ENCODE measurements at places on chromosomes 2 and 18.

- DNase-seq: peak; percentile 70
Measured at GRCh38 chr2:44939106-44940048, 2.1 kb upstream of the SIX3 start.

DNA sequence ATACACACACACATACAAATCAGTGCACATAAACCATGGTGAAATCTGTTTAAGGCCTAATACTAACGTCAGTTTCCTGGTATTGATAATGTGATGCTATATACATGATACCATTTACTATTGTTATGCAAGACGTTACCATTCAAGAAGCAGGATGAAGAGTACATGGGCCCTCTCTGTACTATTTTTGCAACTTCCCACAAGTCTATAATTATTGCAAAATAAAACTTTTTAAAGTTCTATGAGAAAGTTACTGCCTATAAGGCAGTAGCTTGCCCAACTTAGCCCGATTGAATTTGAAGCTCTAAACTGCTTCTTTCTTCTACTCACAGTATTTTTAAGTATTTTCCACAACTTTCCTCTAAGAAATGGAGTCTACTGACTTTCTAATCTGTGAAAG lies 74.0 kb downstream of the BCL2 start:
- DNase-seq: no peak

DNA sequence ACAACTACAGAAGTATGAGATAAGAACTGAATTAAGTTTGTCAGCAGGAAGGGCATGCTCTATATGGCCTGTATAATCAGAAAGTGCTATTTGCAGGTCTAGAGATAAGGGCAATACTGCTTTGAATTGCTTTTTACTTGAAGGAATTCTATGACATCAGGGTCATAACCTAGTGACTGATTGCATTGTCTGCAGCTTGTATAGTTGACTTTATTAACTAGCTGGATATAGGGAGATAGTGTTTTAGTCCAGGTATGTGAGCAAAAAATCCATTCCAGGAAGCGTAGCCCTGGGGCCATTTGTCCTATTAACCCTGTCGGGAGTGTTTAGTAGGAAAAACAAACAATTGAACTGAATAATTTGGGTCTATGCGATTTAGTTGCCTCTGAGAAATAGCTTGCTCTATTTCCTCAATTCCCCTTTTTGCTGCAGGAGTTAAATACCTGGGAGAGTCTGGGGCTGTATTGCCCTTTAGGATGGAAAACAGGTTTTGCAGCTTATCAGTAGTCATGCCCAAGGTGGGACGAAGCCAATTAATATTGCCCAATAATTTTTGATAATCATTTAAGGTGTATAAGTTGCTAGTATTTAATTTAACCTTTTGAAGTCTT lies 30.0 kb downstream of the HTR2B start:
- DNase-seq: no peak

DNA sequence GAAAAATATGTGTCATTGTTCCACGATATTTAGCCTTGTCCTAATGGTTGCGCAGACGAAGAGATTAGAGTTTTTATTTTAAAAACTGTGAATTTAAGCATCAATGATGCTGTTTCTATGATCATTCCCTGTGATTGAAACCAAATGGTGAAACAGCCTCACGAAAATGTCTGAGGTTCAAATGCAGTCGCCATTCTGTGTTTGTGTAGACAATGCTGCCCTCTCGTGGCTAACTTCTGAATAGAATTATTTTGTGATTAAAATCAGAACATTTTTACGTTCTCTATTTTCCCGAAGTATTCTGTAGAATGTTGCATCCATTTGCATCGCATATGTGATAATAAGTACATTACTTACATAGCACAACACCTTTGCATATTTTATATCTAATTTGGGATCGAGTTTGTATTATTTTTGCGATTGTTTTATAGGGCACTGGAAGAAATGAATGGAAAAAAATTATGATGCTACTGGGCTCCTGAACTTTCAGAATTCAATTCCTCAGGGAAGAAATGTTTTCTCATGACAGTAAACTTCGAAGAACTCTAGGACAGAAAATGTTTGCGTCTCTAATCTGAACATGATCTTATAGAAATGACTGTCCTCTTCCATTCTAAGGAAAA lies 54.8 kb upstream of the CREB1 start:
- DNase-seq: peak; percentile 84

DNA sequence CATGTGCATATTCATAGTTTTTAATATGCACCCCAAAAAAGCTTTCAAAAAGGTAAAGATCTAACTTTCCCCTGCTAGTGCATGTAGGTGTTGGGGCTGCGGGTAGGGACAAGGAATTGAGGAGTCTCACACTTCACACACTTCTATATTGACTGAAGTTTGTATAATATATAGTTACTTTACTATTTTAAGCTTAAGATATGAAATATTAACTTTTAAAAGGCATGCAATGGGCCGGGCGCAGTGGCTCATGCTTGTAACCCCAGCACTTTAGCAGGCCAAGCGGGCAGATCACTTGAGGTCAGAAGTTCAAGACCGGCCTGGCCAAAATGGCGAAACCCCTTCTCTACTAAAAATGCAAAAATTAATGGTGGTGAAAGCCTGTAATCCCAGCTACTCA lies 109.1 kb upstream of the SH3BP4 start:
- no peak for DNase-seq

DNA sequence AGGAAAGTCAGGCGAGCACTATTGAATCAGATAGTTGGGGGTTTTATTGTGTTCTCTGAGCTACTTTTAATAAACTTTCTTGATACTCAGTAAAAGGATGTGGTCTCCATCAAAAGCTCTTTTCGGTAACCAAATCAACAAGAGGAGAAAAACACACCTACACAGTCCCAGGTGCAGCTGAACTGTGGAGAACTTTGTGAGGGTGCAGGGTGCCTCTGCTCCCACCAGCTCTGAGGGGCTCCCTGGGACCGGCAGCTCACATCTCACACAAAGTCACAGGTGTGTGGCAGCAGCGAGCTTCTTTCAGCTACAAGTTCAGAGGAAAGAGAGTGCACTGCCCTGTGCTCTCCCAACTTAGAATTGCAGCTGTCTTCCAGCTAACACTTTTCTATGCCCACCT lies 650.4 kb downstream of the RNF144A start:
- DNase-seq: peak; percentile 19

- no peak for DNase-seq
Measured at GRCh38 chr2:105604938-105605337, 139.8 kb upstream of the NCK2 start.

GRCh38 chr2:176612736-176613135 lies 343.5 kb downstream of the MTX2 start:
- DNase-seq: no peak

GRCh38 chr2:110718990-110719389 lies 13.4 kb upstream of the ACOXL start:
- DNase-seq: no peak

GRCh38 chr2:198016243-198016642 lies 211.8 kb downstream of the PLCL1 start:
- no peak for DNase-seq

DNA sequence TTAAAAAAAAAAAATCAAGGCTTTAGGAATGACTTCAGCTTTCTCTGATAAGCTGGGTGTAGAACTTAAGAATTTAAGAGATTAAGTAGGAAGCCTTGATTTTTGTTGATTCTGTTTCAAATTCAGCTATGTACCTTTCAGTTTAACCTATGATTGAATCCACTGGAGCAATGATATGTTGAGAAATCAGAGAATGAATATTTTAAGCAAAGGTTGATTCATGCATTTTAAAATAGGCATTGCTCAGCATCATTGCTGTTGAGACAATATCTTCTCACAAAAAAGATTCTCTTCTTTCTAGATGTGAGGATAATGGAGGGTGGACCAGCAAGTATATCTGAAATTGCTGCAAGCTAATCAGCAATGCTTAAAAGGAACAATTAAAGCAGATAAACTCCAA lies 109.8 kb downstream of the MAP3K20 start:
- no peak for DNase-seq

GRCh38 chr18:56570978-56571377 lies 67.4 kb downstream of the TXNL1 start:
- DNase-seq: no peak

DNA sequence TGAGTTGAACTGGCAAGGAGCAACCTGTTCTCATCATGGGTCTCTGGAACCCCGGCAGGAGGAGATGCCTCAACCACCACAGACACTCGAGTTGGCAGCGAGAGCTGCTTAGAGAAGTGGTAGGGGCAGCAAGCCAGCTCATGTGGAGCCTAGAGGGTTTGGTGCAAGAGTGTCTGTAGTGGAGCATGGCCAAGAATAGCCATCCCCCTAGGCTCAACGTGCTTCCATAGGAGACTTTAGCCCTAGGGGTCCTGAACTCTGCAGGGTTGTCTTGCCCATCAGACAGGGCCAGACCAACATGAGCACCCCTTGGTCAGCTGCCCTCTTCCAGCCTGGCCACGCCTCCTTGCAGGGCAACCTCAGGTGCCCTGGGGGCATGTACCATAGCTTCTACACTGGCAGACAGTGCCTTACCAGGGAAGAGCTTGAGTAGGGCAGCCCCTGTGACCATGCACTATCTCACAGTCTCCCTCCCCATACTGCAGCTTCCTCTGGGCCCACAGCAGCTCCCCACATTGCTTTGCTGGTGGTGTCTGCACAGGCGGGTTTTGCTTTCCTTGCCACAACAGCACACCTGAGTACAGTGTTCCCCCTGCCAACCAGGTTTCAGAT lies 187.1 kb downstream of the EXOC6B start:
- no peak for DNase-seq

DNA sequence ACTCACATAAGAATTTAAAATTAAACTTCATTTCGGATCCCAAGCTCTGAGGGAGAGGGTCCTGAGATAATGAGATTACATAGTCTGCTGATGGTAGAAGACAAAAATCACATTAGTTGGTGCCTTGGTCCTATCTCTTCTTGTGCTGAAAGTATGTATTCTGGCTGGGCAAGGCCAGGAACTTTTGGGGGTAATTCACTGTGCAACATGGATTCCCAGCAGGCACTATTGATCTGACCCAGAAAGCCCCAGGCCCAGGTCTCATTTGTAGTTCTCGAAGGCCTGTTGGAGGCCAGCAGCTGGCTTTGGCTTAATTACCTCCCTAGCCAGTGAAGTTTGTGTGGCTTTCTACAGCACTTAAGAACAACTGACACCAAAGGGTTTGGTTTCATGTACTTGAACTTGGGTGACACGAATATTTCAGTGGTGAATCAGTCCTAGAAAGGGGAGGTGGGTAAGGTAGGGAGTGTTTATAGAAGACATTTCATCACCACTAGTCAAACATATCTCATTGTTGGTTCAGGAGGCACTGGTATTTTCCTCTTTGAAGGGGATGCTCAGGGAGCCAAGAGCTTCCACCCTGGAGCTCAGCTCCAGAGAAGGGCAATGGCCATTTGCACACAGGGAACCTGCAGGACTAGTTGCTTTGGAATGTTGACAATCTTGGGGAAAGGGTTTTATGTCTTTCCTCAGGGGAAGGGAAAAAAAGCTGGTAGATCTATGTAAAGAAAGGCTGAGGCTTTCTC lies 217.8 kb downstream of the OSR1 start:
- DNase-seq: no peak

GRCh38 chr2:127510073-127510472 lies 16.2 kb downstream of the IWS1 start:
- no peak for DNase-seq

DNA sequence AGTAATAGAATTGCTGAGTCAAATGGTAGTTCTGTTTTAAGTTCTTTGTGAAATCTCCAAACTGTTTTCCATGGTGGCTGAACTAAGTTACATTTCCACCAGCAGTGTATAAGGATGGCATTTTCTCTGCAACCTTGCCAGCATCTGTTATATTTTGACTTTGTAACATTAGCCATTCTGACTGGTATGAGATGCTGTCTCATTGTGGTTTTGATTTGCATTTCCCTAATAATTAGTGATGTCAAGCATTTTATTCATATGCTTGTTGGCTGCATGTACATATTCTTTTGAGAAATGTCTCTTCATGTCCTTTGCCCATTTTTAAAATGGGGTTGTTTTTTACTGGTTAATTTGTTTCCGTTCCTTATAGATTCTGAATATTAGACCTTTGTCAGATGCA lies 63.9 kb downstream of the LANCL1 start:
- DNase-seq: no peak

- no peak for DNase-seq
Measured at GRCh38 chr2:182594286-182594685, 121.8 kb upstream of the DNAJC10 start.

DNA sequence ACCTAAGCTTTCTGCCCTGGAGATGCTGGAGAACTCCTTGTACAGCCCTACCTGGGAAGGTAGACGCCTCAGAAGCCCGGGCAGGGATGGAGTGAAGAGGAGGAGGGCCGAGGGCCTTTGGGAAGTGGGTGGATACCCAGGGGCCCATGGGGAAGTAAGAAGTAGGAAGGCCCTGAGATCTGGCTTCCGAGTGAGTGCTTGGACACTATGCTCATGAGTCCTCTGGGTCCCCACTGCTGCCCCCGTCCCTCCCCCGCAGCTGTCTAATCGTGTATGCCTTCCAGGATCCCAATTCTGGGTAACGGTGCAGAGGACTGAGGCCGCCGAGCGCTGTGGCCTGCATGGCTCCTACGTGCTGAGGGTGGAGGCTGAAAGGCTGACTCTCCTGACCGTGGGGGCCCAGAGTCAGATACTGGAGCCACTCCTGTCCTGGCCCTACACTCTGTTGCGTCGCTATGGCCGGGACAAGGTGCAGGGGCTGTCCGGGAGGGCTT lies 1.1 kb downstream of the DOK1 start:
- peak; percentile 36 for DNase-seq

DNA sequence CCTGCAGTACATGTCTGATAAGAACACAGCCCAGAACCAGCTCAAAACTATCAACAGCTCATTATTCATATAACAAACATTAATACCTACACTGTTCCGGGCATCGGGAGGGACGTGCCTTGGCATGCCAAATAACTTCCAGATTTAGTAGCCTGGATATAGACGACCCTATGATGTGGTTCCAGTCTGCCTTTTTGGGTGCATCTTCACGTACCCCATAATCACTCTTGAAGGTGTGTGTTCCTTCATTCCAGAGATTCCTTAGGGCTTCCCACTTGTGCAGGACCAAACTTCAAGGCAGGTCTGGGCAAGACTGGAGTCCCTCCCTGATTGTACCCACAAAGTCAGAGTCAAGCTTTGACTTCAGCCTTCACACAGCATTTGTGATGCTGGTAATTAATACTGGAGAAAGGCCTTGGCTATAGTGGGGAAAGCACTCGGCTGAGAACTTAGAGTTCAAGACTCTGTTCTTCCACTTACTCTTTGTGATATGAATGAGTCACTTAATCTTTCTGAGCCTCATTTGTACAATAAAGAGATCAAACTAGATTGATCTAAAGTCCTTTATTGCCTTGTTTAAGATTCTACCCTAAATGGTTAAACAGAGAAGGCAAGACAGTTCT lies 27.7 kb upstream of the SPATS2L start:
- no peak for DNase-seq

GRCh38 chr2:223363085-223363484 lies 239.1 kb downstream of the SCG2 start:
- DNase-seq: no peak

- DNase-seq: no peak
Measured at GRCh38 chr2:207807516-207807915, 37.8 kb upstream of the FZD5 start.
